ENCODE measurements at places on chromosomes 1 and 21.

DNA sequence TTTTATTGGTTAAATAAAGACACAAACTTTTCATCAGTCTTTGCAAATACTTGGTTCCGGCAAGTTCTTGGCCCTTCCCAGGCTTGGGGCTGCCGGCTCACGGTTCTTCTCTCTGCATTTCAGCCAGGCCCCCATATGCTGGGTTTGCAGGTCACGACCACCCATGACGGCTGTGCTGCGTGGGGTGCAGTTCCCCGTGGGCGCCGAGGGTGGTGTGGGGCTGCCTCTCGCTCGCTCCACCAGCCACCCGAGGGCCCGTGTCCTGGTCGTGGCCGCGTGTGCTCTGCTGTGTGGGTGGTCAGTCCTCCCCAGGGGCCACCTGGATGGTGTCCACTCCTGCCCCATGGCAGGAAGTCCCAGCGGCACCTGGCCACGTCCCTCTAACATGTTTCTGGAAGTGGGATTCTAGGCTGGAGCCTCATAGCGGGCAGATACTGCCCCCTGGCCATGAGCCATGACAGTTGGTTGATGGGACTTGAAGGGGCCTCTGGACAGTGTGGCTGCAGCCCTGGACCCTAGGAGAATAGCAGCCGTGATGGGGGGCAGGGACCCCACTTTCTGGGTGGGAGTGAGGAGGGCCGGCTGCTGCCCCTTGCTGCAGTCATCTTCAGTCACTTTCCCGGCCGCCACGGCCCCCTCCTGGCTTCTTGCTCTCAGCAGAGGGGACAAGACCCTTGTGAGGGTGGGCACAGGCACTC is 46.3 kb downstream of the SKI start:
- DNase-seq = no peak

DNA sequence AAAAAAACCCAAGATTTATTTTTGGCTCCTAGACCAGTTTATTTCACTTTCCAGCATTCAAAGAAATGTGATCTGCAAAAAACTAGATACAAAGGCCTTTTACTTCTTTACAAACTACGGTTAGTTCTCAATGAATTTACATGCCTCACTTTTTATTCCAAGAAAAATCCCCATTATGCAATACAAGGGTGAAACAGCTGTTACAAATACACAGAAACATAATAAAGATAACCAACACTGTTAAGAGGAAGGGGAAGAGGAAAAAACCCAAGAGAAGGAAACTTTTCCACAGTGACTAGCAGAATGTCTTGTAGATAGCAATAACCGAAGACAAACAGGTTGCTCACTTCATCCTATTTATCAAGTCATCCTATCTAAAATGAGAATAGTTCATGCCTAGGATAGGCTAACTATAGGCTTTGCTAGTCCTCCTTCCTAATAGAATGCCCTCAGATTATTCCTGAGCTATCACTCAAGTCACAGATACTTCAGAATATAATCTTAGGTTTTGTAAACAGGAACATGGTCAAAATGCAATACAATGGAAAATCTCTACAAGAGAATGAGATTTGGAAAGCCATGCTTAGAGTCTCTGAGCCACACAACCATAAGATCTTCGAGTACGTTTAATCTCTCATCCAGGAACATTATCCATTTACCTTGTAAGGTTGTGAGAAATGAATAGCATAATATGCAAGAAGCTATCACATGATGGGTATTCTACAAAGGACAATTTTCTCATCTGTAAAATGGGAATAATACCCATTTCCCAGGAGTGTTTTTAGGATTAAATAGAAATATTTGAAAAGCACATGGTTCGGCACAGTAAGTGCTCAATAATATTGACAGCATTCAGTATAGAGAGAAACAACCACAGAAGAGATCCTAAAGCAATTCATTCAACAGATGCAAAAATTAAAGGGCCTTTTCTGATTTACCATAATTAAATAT is 5.4 kb downstream of the PNRC2 start:
- DNase-seq = no peak

GRCh38 chr1:183831311-183831710 is 26.4 kb downstream of the RGL1 start:
- no peak for DNase-seq

DNA sequence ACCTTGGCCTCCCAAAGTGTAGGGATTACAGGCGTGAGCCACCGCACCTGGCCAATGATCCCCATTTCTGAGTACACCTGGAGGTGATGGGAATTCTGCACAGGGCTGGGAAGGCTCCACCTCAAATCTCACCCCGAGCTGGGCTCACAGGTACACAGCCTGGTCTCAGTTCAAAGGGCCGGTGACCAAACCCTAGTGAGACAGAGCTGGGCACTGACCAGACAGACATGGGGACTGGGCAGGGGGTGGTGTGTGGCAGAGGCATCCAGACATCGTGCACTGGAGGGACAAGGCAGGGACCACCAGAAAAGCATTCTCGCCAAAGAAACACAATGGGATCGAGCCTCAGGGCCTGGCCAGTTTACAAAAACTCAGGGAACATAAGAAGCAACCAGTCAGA is 17.2 kb downstream of the LSS start:
- no peak for DNase-seq

DNA sequence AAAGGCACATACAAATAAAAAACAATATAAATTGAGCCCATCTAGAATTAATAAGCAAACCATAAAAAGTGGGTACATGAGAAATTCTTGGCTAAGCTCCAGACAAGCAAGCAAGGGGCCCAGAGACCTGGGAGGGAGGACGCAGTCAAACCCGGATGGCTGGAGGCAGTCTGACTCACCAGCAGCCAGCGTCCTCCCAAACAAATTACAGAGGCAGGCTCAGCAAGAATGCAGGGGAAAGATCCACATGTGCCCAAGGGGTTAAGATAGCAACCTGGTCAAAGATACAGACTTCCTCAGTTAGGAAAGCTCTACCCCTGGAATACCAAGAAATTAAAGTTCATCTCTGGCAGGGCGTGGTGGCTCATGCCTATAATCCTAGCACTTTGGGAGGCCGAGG is 7.4 kb upstream of the TIAM1 start:
- peak; percentile 20 for DNase-seq

DNA sequence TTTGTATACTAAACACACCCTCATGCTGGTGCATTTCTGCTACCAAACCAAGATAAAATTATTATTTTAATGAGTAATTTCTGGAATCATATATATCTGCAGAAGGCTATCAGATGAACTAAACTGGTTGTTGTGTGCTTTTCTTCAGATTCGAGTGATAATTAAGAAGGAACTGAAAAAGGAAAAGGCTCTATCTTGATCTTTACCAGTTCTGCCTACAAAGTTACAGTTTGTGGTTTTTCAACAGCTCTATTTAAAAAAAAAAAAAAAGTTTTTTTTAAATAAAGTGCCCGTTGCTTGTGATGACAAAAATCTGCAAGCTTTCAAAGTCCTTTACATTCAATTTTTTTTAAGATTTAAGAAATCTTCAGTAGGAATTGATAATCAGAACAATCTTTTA is 13.6 kb downstream of the DENND1B start:
- no peak for DNase-seq

DNA sequence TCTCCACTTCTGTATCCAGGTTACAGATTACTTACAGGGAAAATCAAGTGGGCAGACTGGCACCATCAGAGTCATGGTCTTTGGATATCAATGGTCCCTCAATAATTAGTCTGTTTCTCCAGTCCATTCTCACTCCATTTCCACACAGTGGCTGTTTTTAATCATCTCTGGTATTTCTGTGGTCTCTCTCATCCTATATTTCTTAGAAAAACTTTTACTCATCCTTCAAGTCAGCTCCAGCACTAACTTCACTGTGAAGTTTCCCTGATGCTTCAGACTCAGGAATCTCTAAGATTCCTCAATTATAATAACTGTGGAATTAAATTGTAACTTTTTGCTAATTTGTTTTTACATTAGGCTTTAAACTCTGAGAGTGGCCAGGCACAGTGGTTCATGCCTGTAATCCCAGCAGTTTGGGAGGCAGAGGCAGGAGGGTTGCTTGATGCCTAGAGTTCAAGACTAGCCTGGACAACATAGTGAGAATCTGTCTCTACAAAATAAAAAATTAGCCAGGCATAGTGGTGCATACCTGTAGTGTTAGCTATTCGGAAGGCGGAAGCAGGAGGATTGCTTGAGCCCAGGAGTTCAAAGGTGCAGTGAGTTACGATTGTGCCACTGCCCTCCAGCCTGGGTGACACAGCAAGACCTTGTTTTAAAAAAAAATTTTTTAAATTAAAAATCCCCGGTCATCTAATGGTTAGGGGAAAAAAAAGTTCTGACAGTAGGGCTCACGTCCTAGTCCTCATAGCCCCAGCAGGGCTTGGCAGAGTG is 10.6 kb downstream of the CD160 start:
- no peak for DNase-seq

- DNase-seq = peak; percentile 43
These were observed 749 bp upstream of the PEX11B start for GRCh38 chr1:145918992-145919939.

GRCh38 chr1:40689737-40690136 is 1.8 kb upstream of the NFYC start:
- DNase-seq = no peak

DNA sequence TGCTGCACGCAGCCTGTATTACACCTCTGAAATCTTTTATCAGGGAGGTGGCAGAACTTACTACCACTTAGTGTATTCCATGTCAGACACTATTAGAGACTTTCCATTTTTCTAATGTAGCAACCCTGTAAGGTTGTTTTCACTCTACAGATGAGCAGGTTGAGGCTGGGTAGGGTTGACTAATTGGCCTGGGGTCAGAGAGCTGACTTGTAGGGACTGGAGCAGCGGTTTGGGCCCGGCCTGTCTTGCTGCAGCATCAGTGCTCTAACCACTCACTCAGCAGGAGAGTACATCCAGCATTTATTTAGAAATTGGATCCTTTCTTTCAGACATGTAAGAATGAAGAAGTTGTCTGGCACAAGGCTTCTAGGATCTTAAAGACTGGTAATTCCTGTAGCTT is 25.7 kb upstream of the NBL1 start:
- DNase-seq = no peak

DNA sequence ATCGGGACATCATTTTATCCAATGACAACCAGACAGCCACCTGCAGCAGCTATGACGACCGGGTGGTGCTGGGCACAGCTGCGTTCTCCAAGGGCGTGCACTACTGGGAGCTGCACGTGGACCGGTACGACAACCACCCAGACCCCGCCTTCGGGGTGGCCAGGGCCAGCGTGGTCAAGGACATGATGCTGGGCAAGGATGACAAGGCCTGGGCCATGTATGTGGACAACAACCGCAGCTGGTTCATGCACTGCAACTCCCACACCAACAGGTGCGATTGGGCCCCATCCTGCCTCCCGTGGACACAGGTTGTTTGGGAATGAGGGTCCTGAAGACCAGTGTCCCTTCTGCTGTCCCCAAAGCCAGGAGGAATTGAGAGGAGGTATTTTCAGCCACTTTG is 32.0 kb upstream of the GNPAT start:
- no peak for DNase-seq

DNA sequence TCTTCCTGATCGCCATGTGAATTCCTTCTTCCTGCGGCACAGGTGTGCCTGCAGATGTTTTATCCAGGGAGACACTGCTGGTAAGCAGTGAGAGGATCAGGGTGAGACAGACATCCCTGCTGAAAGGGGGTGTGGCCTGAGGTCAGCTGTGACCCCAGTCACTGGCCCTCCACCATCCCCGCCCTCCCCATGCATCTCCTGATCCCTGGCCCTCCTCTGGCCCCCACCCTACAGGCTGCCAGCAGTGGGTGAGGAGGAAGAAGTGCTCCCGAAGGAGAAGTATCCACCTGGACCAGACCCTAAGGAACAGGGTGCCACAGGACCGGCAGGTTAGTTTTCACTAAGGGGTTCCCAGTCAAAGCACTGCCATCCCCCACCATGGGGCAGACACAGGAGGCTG is 85.3 kb downstream of the GLIS1 start:
- no peak for DNase-seq

- peak; percentile 65 for DNase-seq
These were observed 122.3 kb downstream of the PGBD5 start for GRCh38 chr1:230303822-230304221.

GRCh38 chr1:99119188-99119587 is 114.5 kb upstream of the PLPPR5 start:
- no peak for DNase-seq

DNA sequence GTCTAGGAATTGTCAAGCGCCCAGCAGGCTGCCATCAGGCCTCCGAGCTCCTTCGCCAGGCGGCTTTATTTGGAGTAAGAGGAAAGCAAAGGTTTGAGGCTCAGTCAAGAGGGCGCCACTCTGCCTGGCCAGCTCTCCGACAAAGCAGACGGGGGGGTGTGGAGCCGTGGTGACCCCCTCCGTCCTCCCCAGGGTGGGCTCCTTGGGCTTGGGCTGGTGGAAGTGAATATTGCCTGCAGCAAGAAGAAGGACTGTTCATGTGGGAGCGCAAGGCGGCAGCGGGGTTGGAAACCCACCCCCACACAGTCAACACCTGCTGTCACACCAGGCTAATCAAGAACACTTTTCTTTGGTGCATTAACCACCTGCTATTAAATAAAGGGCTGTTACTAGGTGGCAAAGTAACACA is 14.6 kb downstream of the EPHX1 start:
- no peak for DNase-seq

- no peak for DNase-seq
These were observed 1.5 kb downstream of the S100PBP start for GRCh38 chr1:32818804-32819541.

GRCh38 chr1:85496941-85497582 is 32.1 kb upstream of the DDAH1 start:
- no peak for DNase-seq

DNA sequence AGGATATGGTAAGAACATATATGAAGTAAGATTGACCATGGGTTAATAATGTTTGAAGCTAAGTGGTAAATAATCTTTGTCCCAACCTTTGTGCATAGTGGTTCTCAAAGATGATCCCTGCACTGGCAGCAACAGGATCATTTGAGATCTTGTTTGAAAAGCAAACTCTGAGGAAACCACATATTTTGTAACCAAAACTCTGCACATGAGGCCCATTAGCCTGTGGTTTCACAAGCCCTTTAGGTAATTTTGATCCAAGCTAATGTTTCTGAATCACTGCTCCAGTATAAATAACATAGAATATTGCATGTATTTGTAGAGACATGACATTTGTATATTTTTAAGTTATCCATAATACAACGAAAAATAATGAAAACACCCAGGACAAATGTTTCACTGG is 147.9 kb upstream of the RGS18 start:
- no peak for DNase-seq

DNA sequence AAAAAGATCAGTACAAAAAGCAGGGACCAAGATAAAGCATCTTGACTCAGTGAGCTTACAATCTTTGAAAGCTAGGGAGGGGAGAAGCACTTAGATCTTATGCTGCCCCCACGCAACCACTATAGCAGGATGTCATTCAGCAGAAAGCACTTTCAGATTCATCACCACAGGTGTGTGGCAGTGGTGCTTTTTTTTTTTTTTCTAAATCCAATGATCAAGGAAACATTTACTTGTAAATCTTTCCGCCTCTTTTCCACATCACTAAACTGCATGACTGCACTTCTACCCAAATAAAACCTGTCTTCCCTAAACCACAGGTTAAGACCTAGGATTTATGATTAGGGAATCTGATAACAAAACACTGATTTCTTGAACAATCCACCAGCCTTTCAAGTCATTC is 154.8 kb downstream of the SLC45A1 start:
- DNase-seq = no peak

GRCh38 chr1:59986516-59987310 is 60.1 kb upstream of the CYP2J2 start:
- no peak for DNase-seq

GRCh38 chr1:177124577-177125278 is 39.8 kb downstream of the ASTN1 start:
- no peak for DNase-seq
